ENCODE measurements at places on chromosomes 7 and 10.
A peak's percentile ranks its signal among the peaks of the same experiment; 100 is the strongest.

DNA sequence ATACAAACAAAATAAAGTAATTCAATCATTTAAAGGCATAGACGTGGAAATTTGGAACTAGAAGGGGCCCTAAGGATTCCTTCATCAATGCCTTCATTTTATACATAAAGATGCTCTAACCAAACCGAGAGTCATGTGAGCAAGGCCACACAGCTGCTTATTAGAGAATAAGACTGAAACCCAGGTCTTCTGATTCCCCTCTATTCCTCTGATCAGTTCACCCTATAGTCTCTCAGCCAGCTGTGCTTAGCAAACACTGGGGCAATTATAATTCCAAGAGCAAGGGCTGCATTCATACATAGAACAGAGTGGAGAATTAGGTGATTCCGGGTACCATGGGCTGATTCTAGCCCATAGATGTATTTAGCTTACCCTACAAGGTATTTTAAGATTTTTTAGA is 9.7 kb upstream of the XPNPEP1 start:
- no peak for DNase-seq

- no peak for DNase-seq
These were observed 21.0 kb upstream of the AGMO start for GRCh38 chr7:15582773-15583172.

DNA sequence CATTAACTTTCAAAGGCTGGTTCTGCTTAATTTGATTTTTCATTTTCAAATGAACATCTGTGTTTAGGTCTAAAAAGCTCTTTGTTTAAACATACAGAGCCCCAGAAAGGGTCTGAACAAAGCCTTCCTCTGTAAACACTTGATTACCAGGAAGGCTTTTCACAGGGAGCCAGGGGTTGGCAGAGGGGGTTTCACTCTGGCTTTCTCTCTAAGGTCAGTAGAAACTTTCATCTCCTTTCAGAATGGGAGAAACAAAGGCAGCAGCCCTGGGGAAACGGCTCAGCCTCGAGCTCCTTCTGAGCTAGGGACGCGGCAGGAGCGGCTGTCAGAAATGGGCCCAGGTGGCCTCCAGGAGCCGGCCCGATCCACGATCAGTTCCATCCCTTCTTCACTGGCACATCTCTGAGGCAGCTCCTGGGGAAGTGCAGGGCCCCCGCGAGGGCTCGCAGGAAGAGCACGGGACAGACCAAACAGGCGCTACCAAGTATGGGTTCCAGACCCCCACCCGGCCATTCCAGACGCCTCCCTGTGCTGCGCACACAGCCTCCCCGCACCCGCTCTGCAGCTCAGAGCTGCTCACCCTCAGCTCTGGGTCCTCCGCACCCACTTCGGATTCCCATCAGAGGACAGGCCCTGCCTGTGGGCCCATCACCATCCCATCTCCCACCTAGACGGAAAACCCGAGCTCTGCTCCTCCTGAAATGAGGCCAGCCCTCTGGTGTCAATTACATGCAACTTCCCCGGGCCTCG is 124.1 kb downstream of the MAD1L1 start:
- DNase-seq = no peak

DNA sequence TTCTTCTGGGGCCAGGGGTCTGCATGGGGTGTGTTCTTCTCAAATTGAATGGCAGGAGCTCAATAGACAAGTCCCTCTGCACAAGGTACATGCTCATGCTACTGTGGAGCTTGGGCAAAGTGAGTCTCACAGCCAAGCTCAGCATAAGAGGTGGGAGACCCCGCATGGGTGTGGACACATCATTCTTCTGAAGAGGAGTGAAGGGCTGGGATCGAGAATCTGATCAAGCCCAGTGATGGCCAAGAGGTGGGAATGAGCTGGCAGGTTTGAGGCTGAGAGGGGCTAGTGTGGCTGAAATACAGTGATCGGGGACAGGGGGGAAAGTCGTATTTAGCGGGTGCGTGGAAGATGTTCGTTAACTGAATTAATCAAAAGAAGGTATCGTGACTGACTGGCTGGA is 32.6 kb downstream of the CDH23 start:
- DNase-seq = no peak

- DNase-seq = no peak
These were observed 674 bp upstream of the OSBPL3 start for GRCh38 chr7:24980534-24981170.

DNA sequence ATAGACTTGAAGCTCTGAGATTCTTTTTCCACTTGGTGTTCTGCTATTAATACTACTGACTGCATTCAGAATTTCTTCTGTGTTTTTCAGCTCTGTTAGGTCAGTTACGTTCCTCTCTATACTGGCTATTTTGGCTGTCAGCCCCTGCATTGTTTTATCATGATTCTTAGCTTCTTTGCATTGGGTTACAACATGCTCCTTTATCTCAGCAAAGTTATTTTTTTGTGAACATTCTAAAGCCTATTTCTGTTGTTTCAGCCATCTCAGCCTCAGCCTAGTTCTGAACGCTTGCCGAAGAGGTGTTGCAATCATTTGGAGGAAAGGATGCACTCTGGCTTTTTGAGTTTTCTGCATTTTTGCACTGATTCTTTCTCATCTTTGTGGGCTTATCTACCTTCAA is 201.5 kb upstream of the GNAI1 start:
- DNase-seq = no peak

DNA sequence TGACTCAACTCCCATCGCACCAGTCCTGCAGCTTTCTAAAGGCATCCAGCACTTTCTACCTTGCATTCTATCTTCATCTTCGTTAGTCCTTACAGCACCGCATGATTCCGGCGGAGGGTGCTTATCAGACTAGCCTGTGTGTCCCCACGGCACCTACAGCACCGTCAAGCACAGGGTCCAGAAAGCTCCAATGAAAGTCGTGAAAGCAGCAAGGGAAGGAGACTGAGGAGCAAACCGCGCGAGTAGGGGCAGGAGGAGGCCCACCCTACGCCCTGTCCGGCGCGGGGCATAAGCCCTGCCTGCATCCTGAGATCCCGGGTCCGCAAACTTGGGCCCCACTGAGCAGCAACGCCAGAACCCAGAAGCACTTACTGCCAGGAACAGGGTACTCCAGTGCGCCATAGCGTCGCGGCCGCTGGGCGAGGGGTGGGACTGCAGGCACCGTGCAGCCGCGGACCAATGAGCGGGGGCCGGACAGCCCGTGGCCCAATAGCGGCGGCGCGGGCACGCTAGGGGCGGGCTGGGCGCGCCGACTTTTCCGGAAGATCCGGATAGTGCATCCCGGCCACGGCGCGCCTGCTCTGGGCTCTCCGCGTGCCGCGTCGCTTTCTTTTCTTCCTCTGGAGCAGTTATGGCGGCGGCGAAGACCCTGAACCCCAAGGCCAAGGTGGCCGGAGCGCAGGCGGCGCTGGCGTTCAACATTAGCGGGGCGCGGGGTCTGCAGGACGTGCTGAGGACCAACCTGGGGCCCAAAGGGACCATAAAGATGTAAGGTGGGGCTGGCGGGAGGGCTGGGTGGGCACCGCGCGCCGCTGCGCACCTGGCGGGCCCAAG is 122.1 kb upstream of the VKORC1L1 start:
- peak; percentile 87 for DNase-seq

GRCh38 chr10:80498078-80498832 is 39.4 kb upstream of the SH2D4B start:
- DNase-seq = no peak

DNA sequence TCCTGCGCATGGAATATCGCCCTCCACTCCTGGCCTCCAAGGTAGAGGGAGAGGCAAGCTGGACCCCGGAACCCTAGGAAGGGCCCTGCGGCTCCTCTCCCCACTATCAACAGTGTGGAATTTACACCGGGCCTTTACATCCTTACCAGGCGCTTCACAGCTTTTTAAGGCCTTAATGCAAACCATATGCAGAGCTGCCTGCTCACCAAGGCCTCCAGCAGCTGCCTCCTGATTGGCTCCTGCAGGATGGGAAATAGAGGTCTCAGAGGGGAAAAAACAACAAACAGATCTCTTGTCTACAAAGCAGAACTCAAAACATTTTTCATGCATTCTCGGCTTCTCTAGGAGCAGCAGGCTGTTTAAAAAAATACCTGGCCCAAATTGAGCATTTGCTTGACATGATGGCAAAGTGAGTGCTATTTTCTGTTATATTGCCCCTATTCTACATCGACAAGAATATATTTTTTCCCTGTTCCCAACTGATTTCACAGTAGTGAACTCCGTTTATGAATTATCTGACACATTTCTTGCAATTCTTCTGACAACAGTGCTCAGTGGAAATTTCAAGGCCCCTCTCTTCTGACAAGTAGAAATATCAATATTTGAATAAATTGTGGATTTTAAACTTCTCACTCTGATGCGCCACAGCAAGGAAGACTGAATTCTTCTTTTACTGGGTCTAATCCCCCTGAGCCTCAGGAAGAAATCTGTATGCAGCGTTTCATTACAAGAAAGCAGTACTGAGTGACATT is 51.7 kb downstream of the EBF3 start:
- no peak for DNase-seq

DNA sequence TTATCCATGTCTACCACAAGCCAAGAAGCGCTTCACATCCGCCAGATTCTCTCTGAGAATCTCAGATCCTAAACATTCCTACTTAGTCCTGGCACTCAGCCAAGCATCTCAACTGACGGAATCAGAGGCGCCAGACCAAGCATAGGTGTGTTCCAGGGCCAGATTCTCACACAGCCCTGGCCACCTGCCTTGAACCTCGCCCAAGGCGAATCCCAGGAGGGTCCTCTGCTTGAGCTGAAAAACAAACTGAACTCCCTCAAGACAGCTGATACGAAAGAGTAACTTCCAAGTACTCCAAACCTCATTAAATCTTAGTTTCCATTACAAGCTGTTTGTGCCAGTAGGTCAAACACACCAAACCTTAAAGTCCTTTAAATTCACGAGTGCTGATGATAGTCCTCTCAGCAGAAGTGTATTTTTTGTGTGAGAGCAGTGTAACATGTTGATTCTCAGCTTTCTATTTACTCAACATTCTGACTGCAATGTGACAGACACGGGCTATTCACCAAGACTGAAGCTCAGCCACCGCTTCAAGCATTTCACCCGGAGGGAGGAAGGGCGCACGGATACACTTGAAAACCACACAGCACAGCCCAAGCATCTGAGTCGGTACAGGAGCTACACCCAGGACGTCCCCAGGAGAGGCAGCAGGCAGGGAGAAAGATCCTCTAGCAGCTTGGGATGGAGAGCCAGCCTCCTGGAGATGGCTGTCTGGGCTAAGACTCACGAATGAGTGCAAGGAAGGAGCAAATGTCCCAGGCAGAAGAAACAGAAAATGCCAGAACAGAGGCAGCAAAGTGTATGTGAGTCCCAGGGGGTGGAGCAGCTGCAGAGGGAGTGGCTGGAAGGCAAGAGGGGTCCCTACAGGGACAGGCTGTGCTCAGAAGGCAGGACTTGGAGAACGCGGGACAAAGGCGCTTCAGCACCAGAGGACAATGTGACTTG is 6.0 kb downstream of the PARD3 start:
- DNase-seq = no peak

GRCh38 chr10:71778071-71778825 is 4.9 kb upstream of the VSIR start:
- DNase-seq = no peak

- DNase-seq = peak; percentile 70
These were observed at the start of gene TMEM243 for GRCh38 chr7:87219545-87220025. Gene TMEM243, minus strand, starts transcription at chr7:87219732. Its CDS starts 229 bp downstream, at chr7:87219503.

DNA sequence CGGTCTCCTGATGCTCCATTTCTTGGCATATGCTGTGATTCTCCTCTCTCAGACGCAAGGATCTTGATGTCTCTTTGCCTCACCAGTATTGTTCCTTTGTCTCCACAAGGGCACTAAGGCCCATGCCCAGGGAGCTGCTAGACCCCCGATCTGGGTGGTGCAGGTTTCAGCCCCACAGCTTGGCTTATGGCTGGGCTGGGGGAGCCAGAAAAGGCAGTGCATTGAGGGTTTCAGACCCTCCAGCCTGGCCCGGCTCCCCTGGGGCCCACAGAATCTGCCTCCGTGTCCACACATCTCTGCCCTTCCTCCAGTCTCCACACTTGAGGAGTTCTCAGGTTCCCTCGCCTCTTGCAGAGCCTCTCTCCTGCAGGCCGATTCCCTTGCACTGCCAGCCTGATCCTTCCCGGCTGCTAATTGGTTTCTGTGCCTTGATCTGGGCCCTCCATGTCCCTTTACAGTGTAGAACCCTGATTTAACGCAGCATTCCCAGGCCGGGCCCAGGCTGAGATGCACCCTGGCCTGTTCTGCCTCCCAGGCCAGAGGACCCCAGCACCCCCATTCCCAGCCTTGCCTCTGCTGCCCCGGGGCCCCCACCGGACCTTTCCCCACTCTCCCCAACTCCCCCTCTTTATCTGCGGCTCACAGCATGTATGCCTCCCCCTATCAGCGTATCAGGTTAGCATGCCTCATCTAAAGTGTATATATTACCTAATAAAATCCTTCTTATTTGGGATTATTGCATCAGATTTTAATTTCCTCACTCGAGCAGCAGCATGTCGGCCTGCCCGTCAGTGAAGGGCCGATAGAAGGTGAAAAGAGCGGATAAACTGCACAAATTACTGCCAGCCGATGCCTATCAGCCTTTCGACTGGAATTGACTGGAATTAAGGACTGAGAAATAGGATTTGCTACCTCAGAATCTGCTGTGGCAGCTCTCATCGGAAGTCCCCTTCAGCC is 145.7 kb downstream of the C10orf105 start:
- no peak for DNase-seq

- no peak for DNase-seq
These were observed 15.7 kb downstream of the LRRTM3 start for GRCh38 chr10:66941491-66941890.

DNA sequence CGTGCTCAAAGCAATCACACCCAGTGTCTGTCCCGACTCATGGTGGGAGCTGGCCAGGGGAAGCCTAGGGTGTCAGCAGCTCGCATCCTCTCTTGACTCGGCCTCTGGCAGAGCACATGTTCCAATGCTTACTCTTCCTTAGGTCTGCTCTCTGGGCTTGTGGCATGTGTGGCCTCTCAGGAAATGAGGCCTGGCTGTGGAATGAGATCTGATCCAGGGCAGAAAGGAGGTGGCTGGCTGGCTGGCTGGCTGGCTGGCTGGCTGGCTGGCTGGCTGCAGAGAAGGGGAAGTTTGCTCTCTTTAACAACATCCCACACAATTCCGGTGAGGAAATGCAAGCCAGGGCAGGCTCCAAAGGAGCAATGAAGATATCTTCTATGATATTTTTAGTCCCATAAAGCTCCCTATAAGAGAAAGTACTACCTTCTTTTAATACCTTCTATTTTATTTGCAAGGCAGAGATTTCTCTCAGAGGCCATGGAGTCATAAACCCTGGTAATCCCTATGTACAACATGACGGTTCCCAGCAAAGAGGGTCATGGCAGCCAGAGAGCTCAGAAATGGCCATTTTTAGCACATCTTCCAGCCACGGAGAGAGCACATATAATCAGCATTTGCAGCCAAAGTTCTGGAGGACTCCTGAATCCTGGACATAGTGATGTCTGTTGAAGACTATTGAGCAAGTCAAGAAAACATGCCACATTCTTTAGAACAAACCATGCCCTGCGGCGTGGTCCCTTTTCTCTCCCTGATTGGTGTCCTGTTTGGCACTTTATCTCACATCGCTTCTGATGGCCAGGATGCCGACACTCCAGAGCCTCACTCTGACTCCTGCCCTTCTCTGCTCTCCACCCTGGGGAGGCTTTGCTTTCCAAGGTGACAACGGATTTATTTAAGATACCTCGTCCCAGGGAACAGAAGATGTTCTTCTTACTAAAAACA is 153.7 kb downstream of the FANK1 start:
- DNase-seq = no peak

- no peak for DNase-seq
These were observed 18.9 kb upstream of the PRKAR2B start for GRCh38 chr7:107025449-107026103.

GRCh38 chr7:128302139-128302538 is 41.6 kb downstream of the RBM28 start:
- DNase-seq = no peak

Data from stimulated activated CD8-positive, alpha-beta memory T cell treated with anti-CD3 and anti-CD28 coated beads, Interleukin-15, amount 100 ng/mL, for 48 hours (primary cell).